ENCODE measurements at places on chromosomes 4 and X.

DNA sequence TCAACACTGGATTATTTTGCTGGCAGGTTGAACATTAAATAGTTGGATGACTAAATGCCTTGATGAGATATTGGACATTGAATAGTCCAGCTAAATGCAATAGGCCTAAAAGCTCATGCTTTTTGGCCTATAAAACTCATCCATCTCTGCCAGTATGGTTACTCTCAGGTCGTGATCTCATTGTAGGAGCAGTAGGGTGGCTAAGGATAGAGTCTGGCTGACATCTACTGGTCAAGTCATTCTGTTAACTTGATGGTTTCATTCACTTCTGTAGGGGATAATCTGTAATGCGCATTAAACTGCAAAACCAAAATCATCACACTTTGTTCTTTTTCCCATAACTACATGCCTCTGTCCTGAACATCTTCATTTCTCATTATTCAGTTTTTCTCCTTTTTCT is 227.0 kb downstream of the DKK2 start:
- no peak for DNase-seq

GRCh38 chr4:103032574-103032973 is 13.1 kb upstream of the SLC9B1 start:
- DNase-seq, result no peak

DNA sequence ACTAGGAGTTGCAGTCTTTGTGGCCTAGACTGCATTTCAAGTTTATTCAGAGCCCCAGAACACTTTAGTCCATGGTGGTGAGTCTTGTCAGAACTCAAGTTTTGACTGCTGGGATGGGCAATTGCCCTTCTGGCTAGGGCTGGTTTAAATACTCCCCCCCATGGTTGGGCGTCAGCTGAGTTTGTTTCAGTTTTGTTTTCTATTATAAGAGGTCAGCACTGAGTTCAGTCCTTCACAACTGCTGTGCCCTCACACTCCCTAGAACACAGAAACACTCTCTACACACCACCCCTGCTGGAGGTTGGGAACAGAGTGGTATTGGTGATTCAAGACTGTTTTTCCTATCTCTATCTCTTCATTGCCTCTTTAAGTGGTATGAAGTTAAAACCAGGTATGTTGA is 217.0 kb downstream of the GUCY2F start:
- no peak for DNase-seq

DNA sequence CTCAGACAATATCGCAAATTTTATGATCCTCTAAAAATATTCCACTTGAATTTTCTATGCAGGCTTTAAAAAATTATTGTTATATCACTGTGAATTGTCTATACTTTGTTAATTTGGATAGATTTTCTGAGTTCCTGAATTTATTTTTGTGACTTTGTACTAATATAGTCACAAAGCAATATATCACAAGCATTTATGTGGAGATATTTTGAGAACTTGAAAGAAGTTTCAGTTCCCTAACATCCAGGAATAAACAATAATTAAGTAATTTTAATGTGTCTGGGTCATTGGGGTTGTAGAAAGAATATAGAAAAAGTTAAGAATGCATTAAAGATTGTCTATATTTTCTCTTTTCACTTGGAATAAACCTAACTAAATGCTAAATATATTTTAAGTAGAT is 32.0 kb downstream of the CXCL8 start:
- no peak for DNase-seq
